ENCODE measurements at places on chromosomes 5 and 9. TPM values are rescaled to one million over a fixed set of nuclear protein-coding genes. Genes with fewer than 3 reads are reported as not detected.

The SLC6A19 gene
- not detected for total RNA-seq

The CATSPER3 gene
- total RNA-seq: not detected

The NUTM2G gene
- not detected for total RNA-seq

DNA sequence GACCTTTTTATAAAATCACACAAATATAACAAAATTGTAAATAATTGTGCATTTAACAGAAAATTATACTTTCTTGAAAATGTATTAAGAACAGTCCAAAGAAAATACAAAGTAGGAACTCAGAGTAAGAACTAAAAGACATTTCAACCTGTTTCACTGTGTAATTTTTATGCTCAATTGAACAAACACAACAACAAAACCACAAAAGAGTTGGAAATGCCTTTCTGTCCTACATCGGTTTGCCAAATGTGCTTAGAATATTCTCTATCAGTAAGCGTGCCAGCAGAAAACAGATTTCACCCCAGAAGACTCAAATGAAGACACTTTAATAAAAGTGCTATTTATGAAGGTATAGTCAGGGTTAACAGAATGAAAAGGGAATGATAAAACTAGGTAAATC lies 592.1 kb downstream of the PRELID2 start:
- DNase-seq: no peak

- DNase-seq: no peak
Observed at GRCh38 chr5:126443374-126443851, 20.2 kb downstream of the GRAMD2B start.

- DNase-seq: no peak
Observed at GRCh38 chr9:68950188-68950587, 63.7 kb downstream of the PRKACG start.

The C8G gene
- 1.7 TPM for total RNA-seq

- no peak for DNase-seq
Observed at GRCh38 chr5:68458416-68459021, 243.0 kb downstream of the PIK3R1 start.

DNA sequence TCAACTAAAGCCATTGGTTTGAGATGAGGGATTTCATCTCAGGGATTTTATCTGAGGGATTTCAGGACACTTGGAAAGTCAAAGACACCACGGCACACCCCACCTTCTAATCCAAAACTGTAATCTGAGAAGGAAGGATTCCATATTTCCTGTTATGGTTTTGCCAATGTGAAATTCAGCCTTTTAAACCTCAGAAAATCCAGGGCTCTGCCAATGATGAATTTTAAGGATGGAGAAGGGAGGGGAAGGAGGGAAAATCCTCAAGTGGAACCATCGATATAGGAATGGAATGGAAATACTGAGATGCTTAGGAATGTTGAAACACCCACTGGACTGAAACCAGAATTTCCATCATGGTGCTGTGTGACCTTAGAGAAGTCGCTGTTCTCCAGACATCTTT lies 5.3 kb downstream of the C1QTNF3 start:
- DNase-seq: no peak

GRCh38 chr9:94553029-94553938 lies 1.6 kb upstream of the PCAT7 start:
- no peak for DNase-seq

The PDE8B gene
- under 0.01 TPM for total RNA-seq

The SEMA4D gene
- total RNA-seq: 2.9 TPM

GRCh38 chr5:34459908-34460307 lies 196.2 kb upstream of the RAI14 start:
- no peak for DNase-seq
